ENCODE measurements at places on chromosomes 6 and 20.

DNA sequence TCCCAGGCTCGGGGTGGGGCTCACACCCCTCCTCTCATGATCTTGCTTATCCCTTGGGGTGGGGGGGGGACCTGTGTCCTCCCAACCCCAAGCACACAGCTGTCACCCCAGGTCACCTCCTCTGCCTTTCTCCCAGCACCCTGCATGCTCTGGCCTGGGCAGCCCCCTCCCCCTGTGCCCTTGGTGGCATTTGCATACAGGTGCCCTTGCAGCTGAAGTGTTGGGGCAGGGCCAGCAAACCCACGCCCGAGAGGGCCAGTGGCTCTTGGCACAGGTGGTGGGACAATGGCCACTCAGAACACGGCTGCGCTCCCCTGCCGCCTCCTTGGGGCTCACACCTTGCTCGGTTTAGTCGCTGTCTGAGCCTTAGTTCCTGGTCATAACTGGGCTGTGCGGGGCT is 11.3 kb upstream of the MYT1 start:
- no peak for DNase-seq

GRCh38 chr6:68638230-68638900 is 3.3 kb downstream of the ADGRB3 start:
- DNase-seq: no peak

DNA sequence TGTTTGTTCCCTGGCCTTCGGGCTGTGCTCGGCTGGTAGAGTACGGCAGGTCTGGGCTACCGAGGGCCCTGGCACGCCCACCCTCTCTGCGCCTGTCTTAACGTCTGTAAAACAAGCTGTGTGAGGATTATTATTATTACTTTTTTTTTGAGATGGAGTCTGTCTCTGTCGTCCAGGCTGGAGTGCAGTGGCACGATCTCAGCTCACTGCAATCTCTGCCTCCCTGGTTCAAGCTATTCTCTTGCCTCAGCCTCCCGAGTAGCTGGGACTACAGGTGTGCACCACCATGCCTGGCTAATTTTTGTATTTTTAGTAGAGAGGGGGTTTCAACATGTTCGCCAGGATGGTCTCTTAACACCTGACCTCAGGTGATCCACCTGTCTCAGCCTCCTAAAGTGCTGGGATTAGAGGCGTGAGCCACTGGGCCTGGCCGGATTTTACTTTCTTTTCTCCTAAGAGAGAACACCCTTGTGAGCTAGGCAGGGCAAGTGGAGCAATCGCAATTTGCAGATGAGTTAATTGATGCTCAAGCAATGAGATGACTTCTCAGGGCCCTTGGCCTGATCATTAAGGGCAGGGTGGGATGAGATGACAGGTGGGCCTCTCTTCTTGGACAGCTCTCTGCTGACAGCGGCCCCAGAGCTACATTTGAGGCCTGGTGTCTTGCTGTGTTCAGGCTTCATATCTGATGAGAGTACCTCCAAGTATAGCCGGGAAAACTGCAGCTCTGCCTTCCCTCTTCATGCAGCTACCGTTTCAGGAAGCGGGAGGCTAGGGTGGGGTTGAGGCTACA is 859 bp upstream of the SMIM29 start:
- DNase-seq: no peak

- no peak for DNase-seq
Measured at GRCh38 chr20:52540509-52540908, 348.9 kb upstream of the ZFP64 start.

DNA sequence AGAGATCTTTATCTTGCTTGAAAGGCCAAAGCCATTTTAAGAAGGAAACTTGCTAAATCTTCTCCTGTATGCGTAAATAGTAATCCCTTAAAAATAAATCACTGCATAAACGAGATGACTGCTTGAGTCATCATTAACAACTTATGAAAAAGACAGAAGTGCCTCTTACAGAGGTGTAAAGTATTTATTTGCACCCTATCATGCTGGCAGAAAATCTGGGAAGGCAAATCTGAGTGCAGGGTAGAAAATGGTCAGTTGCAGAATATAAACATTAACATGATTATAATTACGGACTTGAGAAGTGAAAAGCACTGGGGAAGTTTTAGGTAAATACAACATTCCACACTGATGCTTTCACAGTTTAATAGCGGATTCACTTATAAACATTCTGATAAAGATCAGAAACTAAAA is 67.5 kb upstream of the FBXO30 start:
- DNase-seq: no peak

GRCh38 chr6:148507774-148508173 is 165.1 kb downstream of the SASH1 start:
- DNase-seq: no peak

- no peak for DNase-seq
Measured at GRCh38 chr20:41316602-41317545, 657 bp downstream of the ZHX3 start.
